Central memory CD4-positive, alpha-beta T cell (primary cell): ENCODE measurements at places on chromosomes 5 and 9.

GRCh38 chr9:11946531-11946930 lies 746.7 kb upstream of the TYRP1 start:
- DNase-seq, result no peak

GRCh38 chr5:81397176-81397575 lies 3.2 kb upstream of the ACOT12 start:
- DNase-seq, result no peak

GRCh38 chr9:122215663-122216062 lies 13.1 kb downstream of the LHX6 start:
- DNase-seq, result no peak

DNA sequence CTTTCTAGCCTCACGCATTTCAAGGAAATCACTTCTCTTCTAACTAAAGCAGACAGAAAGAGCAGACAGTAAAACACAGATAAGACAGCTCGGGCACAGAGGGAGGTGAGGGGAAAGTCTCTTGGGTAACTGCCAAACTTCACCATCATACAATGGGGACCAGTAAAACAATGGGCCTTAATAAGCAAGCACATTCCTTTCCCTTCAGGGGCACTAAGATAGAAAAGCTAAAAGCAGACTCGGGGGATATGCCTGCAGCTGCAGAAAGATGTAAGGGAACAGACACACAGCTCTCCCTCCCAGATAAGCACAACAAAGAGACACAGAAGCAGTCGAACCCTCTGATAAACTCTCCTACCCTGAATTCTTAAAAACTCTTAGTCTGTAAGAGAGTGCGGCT lies 15.6 kb upstream of the CKS2 start:
- DNase-seq, result no peak

DNA sequence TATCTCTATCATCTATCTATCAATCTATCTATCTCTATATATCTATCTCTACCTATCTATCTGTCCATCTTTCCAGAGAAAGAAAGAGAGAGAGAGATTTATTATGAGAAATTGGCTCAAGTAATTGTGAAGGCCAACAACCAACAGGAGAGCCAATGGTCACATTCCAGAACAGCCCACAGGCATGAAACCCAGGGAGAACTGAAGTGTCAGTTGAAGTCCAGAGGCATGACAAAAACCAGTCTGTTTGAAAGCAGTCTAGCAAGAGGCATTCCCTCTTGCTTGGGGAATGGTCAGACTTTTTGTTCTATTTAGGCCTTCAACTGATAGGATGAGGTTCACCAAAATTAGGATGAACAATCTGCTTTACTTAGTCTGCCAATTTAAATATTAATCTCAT lies 87.6 kb upstream of the PLCXD3 start:
- DNase-seq, result no peak

DNA sequence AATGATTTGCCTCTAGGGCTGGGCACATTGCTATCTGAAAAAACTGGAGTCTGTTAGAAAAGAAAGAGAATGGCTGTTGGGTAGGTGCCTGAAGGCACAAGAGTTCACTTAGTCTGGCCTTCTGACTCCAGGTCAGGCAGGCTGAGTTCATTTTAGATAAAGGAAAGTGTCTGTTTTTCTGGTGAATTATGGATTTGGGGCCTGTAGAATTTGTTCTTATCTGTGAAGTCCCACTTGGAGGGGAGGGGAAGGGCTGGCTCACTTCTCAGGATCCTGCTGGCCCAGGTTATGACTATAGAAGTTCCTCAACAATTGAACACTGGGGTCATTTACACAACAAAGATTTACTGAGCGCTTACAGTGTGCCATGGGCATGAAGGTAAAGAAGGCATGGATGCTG lies 11.5 kb upstream of the SEPTIN8 start:
- DNase-seq, result no peak

- no peak for DNase-seq
Measured at GRCh38 chr9:94817291-94818177, 91.0 kb downstream of the AOPEP start.

- DNase-seq, result no peak
Measured at GRCh38 chr5:125249400-125249799, 503.0 kb upstream of the ZNF608 start.

- DNase-seq, result no peak
Measured at GRCh38 chr5:25850581-25850980, 1187.8 kb downstream of the CDH9 start.

- DNase-seq, result no peak
Measured at GRCh38 chr5:73119451-73120157, 771 bp upstream of the TMEM171 start.

DNA sequence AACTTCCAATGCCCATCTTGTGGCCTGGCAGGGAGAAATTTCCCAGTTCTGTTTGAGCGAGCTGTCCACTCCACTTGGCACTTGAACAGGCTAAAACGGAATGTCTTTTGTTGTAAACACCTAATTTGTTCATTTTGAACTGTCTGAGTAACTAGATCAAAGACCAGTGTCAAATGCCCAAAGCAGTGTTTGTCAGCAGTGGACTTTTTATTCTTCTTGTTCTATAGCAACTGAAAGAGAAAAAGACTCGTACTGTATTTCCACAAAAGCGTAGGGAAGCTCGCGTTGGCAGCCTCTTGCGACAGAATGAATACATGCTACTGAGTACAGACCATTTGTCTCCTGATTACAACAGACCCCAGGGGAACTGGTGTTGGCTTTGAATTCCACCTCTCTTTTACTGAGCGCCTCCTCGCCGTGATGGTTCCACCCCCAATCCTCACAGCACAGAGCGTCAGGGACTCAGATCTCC lies 601.8 kb upstream of the ZNF608 start:
- no peak for DNase-seq

DNA sequence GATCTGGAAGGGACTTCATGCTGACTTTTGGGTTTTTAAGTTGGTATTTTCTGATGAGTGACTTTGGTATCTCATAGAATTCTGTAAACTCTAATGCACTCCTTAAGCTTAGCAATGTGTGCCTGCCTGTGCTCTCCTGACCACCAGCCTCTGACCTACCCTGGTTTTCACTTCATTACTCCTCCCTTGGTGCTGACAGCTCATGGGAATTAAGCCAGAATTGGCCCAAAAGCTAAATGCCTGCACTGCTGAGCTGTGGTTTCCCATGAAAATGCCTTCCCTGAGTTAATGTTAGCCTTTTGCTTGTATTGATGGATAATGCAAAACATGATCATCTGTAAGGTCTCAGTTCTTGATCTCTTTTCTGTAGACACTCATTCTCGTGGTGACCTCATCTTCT lies 308.0 kb downstream of the DOCK8 start:
- DNase-seq, result no peak
